Hematopoietic multipotent progenitor cell treated with erythropoietin and hydrocortisone succinate and interleukin-3 and kit ligand, for 15 days (in vitro differentiated cells): ENCODE measurements at places on chromosomes 12 and 14.
A peak's percentile ranks its signal among the peaks of the same experiment; 100 is the strongest.

DNA sequence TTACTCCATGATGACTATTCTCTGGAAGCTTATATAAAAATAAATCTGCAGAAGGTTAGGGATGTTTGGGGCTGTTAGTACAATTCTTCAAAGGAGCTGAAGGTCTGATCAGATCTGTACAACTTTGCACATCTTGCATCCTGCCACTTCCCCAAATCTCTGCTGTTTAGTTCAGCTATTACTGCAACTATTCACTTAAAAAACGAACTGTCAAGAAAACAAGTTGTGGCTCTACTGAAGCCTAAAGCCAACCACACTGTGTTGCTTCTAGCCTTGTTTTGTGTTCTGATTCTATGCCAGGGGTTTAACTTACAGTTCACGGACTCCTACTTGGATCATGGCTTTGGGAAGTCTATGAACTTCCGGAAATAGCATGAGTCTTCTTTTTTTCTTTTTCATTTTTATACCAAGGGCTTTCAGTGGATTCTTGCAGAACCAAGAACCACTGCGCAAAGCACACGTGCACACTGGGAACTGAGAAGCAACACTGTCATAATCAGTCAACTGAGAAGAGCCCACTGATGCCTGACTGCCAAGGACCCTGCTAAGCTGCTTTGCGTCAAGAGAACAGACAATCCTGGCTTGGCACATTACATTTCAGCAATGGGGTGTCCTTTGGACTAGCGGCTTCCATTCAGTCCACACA lies 66.3 kb upstream of the EEA1 start:
- no peak for DNase-seq

DNA sequence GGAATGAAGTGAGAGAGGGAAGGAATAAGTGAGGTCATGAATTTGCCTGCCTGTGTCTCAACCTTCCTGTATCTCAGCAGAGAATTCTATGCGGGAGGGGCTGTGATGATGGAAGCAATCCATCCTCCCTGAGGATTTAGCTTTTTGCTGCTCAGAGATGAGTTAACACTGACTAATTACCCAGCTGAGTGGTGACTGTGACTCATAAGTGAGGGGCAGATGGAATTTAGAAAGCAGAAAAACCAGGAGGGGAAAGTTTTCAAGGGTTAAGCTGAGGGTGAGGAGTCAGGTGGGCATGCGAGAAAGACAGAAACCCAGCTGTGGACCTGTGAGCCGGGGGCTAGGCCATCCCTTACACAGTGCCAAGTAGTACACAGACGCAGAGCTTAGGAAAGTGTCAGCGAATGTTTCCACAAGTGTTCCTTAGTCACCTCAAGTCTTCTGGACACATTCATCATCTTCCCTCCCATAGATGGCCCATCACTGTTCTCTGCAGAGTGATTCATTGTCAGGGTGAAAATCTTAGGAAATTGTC lies 277.9 kb downstream of the IPO8 start:
- DNase-seq, result no peak

- no peak for DNase-seq
Observed at GRCh38 chr12:68242777-68243176, 10.6 kb downstream of the IL22 start.

DNA sequence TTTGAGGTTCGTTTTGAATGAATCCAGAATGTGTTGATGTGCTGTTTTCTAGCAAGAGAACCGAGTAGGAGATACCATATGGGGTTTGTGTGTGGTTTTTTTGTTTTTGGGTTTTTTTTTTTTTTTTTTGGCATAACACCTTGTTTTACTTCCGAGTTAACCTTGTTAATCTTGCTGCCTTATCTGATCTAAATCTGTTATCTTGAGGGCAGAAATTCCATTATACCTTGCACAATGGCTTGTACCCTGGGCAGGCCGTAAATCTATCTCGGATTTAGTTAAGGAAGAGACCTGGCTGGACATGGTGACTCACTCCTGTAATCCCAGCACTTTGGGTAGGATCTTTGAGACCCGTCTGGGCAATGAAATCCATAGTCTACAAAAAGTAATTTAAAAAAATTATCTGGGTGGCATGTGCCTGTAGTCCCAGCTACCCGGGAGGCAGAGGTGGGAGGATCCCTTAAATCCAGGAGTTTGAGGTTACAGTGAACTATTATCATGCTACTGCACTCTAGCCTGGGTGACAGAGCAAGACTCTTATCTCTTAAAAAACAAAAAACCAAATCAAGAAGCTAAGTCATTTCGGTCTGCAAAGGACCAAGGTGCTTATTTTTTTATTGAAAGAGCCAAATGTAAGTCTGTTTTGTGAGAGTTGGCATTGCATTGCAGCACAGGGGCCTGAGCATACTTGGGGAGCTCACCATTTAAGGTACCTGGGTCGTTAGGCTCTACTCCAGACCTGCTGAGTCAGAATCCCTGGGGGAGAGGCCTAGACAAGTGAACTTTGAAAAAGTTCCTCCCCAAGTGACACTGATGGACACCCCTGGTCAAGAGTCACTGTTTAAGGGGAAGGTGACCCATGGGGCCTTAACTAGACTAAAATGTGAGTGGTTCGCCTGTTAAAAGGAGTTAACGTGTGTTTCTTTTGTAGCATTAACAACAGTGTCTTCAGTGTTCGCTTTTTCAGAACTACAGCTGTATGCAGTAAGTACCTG lies 6.7 kb downstream of the DLST start:
- DNase-seq, result peak; percentile 57

DNA sequence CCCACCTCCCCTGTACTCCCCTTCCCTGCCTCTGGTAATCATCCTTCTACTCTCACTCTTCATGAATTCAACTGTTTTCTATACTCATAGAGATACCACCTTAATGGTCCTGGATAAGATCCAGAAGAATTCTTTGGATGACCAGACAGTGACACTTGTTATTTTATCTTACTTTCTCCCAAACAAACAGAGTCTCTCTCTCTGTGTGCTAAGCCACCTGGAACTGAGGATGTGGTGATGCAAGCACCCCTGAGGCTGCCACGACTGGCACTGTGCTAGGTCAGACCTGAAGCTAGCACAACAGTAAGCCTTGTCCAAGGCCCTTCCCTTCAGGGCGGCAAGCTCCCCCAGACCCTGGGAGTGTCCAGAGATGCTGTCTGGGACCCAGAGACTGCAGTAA lies 250.2 kb downstream of the C12orf50 start:
- DNase-seq, result no peak
